ENCODE measurements at places on chromosomes 7 and 10. TPM values are rescaled to one million over a fixed set of nuclear protein-coding genes. Genes with fewer than 3 reads are reported as not detected.

GRCh38 chr10:18364987-18365775 lies 225.0 kb downstream of the CACNB2 start:
- no peak for ATAC-seq

- ATAC-seq = no peak
Observed at GRCh38 chr10:35887685-35888084, 245.6 kb upstream of the FZD8 start.

GRCh38 chr7:143811-144453 lies 48.4 kb upstream of the FAM20C start:
- ATAC-seq = no peak

- no peak for ATAC-seq
Observed at GRCh38 chr7:18940593-18941134, 176.8 kb downstream of the TWIST1 start.

DNA sequence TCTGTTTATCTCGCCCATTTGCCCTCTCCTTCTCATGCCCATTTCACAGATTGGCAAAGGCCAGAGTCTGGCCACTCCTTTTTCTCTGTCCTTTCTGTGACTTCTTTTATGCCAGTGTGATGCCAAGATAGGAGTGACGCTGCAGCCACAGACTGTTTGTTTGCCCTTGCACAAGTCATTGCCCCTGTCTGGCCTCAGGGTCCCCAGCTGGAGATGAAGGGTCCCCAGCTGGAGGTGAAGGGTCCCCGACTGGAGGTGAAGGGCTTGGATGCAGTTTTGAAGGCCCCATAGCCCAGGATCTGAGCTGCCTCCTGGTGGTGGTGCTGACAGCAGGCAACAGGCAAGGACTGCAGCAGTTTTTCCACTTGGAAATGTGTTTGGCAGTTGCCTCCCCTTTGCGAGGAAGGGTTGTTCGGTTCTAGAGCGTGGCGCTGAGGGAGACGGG lies 50.8 kb upstream of the SLC29A3 start:
- peak; percentile 28 for ATAC-seq

DNA sequence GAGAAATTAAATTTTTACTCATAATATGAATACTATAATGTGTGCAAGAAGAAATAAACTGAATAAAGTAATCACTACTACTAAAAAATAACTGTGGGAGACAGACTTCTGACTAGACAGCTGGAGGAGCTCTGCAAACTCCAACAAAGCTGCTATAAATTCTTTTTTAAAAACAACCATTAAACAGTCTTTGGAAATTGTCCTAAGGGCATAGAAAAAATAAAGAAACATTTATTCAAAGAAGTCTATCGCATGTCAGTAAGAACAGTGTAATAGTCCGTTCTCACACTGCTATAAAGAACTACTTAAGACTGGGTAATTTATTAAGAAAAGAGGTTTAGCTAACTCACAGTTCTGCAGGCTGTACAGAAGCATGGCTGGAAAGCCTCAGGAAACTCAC lies 56.0 kb downstream of the ZPBP start:
- no peak for ATAC-seq

DNA sequence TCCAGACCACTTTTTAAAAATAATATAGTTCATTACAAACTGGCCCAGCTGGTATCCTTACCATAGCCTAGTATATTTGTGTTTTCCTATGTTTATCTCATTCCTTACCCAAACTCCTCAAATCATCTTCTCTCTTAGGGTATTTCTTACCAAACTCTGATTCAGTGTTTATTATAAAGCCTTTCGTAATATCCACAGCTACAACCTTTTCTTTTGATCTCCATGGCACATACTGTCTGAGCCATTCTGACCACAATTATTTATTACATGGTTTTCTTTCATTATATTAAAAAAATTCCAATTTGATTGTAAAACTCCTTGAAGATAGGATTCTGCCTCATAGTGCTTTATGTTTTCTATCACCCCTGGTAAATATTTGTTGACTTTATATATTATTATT lies 94.2 kb downstream of the LRMDA start:
- ATAC-seq = no peak

GRCh38 chr10:14617852-14618251 lies 156.8 kb downstream of the FAM107B start:
- ATAC-seq = peak; percentile 16

The TUBAL3 gene
- total RNA-seq = 0.10 TPM

GRCh38 chr10:86415583-86415982 lies 49.0 kb upstream of the GRID1 start:
- no peak for ATAC-seq

The IFIT1B gene
- total RNA-seq = 0.93 TPM

The LIPK gene
- total RNA-seq = not detected

GRCh38 chr10:51608211-51608610 lies 91.2 kb downstream of the CSTF2T start:
- ATAC-seq = no peak

DNA sequence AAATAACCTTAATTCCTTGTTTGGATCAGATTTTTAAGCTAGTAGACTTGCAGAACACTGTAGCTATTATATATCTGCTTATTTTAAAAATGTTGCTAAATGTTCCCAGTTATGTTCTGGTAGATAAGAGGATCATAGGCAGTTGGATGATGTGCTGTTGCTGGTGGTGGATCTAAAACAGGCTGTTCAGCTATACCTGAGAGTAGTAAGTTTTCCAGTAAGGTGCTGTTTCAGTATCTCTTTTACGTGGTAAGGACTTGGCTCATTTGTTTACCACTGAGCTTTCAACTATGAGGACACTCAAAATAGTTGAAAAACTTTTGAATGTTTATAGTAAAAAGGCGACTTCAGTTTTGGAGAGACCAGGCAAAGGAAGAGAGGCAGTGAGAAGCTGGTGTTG lies 180.9 kb downstream of the CDK14 start:
- ATAC-seq = no peak

DNA sequence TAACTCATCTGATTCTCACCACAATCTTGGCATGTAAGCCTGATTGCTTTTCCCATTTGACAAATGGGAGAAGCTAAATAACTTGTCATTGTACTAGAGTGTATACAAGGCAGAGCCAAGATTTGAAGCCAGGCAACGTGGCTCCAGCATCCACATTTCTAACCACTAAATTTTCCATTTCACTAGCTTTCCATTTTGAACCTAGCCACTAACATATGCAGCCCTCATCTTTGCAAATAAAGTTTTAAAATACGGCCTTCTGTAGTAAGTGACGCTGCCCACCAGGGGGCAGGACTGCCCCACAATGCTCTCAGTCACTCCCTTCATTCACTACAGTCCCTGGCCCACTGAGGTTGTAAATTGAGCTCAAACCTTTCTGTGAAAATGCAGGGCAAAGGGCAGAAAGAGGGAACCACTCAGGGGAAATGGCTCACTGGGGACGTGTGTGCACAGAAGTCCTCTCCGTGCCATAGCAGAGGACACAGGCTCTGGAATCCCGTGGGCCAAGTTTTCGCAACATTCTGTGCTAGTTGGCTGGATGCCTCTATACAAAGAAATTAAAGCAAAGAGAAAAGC lies 315.7 kb downstream of the TNS3 start:
- ATAC-seq = peak; percentile 86

The CPN1 gene
- 0.87 TPM for total RNA-seq

DNA sequence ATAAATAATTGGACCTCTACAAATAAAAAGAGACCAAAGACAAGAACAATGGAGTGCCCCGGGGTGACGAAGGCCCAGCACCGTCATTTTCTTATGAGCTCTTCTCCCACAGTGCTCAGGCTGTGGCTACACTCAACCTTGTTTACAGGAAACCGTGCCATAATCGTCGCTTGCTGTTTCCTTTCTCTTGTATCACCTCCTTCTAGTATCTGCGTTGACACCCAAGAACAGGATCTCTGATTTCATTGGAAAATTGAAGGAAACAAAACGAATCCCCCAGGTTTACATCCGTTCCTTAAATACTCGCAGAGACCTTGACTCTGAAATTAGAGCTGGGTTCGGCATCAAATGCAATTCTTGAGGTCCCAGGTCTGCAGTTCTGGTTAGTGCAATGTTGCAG lies 1.7 kb upstream of the IGFBP3 start:
- ATAC-seq = no peak

The SNX13 gene
- total RNA-seq = 47.6 TPM

DNA sequence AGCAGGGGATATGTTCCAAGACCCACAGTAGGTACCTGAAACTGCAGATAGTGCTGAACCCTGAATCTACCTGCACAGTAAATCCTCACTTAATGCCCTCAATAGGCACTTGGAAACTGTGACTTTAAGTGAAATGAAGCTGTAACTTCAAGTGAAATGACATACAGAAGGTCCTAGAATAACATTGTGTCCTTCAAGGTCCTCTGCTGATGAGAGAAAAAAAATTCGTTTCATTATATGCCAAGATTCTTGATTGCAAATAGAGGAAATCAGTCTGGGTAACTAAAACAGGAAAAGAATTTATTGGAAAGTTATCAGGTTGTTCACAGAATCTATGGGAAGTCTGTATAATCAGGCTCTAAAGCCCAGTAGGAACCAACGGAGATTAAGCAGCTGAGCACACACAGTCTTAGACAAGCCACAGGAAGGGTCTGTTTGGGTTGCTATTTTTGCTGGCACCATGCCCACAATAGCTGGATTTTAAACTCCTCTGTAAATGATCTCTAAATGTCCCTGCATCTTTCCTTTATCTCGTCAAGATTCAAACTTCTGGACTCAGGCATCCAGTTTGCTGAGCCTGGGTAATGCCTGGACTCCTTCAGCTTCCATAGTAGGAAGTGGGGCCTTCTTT lies 57.5 kb downstream of the EXOC4 start:
- ATAC-seq = no peak

DNA sequence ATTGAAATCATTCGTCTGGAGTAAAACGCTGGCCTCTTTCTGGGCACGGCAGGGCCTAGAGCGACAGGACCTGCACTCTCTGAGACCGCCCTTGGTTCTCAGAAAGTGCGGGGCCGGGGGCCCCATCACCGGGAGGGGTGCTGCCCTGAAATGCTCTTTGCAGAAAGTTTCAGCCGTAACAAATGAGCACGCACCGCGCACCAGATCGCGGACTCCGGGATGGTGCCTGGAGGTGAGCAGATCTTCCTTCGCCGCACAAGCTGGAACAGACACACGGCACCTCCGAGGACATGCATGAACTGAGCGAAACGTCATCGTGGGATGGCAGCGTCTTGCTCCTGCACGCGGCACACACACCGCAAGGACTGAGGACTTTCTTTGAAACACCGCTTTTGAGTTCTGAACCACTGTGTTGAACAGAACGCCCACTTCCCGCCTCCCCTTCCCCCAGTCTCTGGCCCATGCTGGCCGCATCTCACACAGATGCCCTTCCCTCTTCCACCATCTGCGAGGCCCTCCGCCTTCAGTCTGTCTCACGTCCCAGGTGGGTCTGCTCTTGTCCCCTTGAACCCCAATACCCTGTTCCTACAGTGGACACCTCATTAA lies 538.7 kb upstream of the MGMT start:
- ATAC-seq = no peak

The CNNM1 gene
- 1.4 TPM for total RNA-seq

- peak; percentile 63 for ATAC-seq
Observed at GRCh38 chr10:77179015-77179695, 458.5 kb downstream of the KCNMA1 start.

DNA sequence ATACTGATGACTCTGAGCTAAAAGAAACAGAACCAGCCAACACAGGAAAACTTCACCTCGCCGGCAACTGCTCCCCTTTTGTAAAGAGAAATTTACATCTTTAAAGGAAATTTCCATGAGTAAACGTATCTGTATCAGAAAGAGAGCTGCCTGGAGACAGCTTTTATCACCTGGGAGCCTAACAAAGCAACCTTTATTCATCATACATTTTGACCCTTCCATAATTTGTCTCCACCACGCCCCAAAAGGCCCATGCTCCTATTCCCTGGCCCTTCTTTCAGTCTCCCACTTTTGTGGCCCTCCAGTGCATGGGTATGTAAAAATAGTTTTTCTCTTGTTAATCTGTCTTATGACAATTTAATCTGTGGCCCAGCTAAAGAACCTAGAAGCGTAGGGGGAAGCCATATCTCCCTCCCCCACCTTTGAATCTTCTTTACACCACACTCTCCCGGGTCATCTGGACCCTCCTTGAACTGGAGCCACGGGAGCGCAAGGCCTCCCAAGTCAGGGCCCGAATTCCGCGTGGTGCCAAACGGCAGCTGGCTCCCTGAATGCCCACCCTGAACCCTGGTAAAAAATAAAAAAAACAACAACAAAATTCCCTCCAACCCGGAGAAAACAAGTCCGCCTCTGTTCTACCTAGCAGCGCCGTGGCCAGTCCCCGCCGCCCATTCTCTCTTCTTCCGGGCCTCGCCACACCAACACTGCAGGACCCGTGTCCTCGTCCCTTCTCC lies 15.4 kb upstream of the FKBP9 start:
- peak; percentile 46 for ATAC-seq

The TMEM273 gene
- not detected for total RNA-seq

DNA sequence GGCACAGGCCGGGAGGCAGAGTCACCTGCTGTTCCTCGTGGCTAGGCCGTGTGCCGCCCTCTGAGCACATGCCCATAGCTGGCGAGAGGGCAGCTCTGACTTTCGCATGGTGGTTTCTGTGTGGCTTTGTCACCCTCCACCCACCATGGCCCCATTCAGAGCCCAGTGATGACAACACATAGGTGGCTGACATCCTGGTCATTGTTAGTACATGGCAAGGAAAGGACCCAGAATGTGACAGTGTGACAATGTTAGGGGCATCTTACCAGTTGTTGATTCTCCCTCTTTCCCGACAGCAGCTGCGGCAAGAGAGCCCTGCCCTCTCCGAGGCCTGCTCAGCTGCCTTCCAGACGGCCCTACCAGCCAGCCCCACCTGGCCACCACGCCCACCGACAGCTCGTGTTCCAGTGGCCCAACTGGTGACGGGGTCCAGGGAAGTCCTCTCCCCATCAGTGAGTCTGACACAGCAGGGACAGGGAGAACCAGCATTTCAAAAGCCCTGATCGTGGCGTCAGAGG lies 52.2 kb downstream of the ZNF467 start:
- no peak for ATAC-seq

GRCh38 chr10:97307441-97307840 lies 11.6 kb upstream of the FRAT1 start:
- ATAC-seq = no peak

All from motor neuron (in vitro differentiated cells).